ENCODE measurements at places on chromosomes 12 and 14.

DNA sequence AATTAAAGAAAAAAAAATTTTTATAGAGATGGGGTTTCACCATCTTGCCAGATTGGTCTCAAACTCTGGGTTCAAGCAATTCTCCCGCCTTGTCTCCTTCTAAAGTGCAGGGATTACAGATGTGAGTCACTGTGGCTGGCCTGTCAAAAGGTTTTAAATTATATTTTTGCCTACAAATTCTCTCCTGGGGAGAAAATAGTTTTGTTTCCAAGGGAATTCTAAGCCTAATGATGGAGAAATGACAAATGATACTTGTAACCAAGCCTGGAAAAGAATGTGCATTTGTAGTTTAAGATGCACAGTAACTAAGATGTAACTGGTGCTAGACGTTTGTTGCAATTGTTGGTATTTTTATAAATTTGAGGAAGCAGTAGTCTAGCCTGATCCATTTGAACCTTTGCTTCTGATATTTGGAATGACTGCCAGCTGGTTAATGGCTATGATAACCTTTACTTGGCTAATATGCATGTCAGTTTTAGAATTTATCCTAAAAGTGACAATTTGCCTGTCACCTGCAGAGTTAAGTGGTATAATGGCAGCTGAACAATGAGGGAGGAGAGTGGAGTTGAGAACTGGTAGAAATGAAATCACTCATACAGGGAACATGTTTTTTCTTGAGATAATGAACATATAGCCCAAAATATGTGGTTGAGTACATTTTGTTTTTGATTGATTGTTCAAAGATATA is 148.0 kb downstream of the FUT8 start:
- DNase-seq, result no peak

GRCh38 chr12:16300122-16300521 is 22.6 kb upstream of the SLC15A5 start:
- DNase-seq, result no peak

DNA sequence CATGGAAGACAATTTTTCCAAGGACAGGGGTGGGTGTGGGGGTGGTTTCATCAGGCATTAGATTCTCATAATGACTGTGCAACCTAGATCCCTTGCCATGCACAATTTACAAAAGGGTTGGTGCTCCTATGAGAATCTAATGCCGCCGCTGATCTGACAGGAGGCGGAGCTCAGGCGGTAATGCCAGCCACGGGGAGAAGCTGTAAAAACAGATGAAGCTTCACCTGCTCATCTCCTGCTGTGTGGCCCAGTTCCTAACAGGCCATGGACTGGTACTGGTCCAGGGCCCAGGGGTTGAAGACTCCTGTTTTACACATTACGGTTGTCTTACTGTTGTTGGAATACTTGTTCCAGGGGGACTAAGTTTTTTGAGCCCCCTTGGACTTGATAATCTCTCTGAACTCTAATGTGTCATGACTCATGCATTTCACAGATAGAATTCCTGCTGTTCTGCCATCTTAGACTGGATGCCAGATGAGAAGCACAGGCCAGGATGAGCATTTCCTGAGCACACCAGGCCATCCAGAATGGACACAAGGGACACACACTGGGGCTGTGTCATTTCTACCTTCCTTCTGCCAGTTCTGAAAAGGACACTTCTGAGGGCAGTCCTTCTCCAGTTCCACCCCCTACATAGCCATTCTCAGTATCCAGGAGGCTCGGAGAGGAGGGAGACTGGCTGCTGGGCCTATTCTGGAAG is 5.8 kb downstream of the PLEKHD1 start:
- no peak for DNase-seq

- no peak for DNase-seq
Measured at GRCh38 chr14:70619708-70620107, 19.3 kb upstream of the MED6 start.

GRCh38 chr14:46887144-46887543 is 235.6 kb upstream of the RPL10L start:
- DNase-seq, result no peak

DNA sequence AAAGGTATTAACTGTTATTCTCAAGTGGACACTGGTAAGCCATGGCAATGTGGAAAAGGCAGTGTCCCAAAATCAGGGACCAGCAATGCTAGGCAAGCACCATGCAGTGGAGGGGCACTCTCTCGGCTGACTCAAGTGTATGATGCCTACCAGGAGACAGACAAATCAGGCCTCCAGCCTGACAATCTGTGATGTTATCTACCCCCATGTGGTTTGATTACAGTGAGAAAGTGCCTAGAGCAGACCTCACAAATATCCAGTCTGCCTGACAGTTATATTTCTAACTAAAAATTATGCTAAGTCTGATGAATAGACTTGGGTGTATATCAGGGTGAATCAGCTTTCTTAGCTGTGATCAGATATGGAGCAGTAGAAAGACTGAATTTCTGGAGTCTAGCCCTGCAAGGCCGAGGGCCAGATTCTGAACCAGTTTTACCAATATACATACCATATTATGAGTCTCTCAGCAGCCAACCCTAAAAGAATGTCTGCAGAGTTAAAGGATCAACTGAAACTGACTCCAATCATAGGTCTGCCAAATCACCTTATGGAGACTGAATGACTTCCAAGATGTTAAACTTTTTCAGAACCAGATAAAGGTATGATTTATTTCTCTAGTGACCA is 3.2 kb downstream of the PLBD1 start:
- no peak for DNase-seq

DNA sequence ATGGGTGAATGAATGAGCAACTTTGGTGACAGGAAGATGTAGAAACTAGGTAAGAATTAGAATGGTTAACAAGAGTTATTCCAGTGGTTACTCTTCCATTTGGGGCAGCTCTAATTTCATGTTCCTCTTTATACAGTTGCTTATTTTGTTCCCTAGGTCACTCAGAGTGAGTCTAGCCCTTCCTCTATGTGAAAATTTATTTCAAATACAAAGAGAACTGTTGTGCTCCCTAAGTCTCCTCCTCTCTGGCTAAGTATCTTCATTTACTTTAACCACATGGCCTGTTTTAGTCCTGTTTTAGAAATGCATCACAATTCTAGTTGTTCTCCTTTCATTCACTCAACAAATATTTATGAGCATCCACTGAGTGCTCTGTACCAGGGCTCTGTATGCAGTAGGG is 51.1 kb upstream of the HIF1A start:
- no peak for DNase-seq

- peak; percentile 25 for DNase-seq
Measured at GRCh38 chr14:60648934-60649874, at the start of gene SIX1. TSS of gene SIX1 (minus strand) at chr14:60649477. CDS start at chr14:60649189, 288 bp downstream.

- DNase-seq, result no peak
Measured at GRCh38 chr14:65019944-65020566, 33.4 kb downstream of the FNTB start.

- DNase-seq, result peak; percentile 11
Measured at GRCh38 chr12:54082397-54082892, 28.8 kb downstream of the HOXC4 start.

GRCh38 chr14:99576761-99577705 is 27.0 kb downstream of the CCDC85C start:
- no peak for DNase-seq

DNA sequence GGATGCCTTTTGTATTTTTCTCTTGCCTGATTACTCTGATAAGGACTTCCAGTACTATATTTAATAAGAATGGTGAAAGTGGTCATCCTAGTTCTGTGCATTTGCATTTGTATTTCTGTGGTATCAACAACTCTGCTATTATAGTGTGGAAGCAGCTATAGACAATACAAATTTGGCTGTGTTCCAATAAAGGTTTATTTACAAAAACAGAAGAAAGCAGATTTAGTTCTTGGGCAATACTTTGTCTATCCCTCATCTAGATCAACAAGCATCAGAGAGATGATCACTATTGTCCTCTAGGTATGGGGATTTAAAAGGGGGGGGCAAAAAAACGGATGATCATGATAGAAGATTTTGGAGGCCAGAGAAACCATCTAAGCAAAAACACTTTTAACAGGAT is 19.1 kb upstream of the BTG1 start:
- DNase-seq, result no peak

GRCh38 chr12:5273709-5274108 is 158.2 kb upstream of the NTF3 start:
- no peak for DNase-seq

DNA sequence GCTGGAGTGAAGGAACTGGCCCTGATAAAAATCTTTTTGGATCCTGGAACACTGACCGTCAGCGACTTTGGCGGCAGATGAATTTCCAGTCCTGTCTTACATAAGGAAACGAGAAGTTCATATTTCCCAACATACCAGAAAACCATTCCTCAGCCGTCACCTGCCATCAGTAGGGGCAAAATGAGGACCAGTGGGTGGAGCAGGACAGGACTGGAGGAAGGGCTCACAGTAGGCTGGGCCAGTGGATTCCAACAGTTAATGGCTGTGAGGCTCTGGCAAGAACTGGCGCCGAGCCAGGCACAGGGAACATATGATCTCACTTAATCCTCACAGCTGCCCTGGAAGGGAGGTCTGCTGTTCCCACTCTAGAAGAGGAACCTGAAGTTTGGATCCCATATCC is 67.2 kb upstream of the FAM181A start:
- DNase-seq, result no peak

DNA sequence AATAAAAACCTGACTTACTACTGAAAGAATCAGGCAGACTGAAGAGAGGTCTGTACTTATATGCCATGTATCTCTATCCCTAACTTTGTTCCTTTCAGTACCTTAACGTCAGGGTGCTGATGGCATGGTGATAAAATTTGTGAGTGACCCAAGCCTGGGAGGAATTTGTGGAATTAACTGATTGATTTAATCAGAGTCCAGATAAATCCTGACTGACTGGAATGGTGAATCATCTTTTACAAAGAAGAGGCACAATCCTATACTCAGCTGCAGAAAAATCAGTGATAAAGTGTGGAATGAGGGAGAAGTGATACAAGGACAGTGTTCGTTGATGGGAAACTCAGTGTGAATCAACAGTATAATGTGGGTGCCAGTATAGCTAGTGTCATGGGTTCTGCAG is 3.7 kb downstream of the TDG start:
- no peak for DNase-seq

DNA sequence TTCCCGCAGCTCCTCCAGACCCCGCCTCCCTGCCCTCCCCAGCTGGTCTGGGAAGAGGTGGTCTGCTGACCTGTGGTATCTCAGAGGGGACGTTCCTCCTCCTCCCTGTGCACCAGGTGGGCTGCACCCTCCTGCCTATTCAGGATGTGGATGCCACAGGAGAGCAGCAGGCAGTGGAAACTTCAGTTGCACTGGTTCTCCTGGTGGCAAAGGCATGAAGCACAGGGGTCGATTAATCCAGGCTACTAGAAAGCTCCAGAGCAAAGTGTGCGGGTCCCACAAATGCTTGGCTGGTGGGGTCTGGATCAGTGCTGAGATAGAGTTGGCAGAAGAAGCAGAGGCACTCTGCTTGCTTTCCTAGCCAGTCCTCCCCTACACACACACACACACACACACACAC is 197.0 kb downstream of the SLC41A2 start:
- no peak for DNase-seq

- no peak for DNase-seq
Measured at GRCh38 chr14:96585672-96586013, 83.5 kb downstream of the PAPOLA start.

DNA sequence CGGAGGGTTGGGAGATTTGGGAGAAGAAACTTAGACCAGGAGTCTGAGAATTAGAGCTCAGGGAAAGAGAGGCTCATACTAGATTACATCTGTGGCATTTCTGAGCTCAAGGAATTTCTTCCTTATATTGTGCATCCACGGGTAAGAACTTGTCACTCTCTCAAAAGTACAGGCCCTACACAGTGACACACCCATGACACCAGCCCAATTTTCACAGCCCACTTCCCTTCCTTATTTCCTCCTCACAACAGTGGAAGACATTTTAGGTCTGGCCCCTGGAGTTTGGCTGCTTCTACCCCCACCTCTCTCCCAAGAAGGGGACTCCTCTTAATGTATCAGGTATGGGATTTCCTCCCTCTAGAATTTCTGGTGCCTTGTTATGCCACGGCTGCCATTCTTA is 9.2 kb upstream of the ZNF385A start:
- DNase-seq, result no peak

DNA sequence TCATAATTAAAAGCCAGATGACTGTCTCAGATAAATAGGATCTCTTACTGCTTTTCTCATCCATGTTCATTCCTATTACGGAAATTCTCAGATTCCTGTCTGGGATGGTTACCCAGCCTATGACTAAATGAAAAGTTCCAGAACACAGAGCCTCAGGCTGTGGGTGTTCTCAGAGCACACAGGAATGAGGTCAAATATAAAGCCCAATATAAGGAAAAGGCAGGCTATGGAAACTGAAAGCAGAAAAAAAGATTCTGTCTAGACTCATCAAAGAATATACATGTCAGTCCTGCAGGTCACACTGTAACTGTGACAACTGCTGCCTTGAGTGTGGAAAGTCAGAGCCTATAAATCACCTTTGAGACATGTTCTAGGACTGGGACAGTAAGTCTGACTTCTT is 64.3 kb downstream of the DCAF5 start:
- no peak for DNase-seq

- DNase-seq, result no peak
Measured at GRCh38 chr14:100609331-100609870, 22.2 kb upstream of the BEGAIN start.

- DNase-seq, result peak; percentile 23
Measured at GRCh38 chr14:52069307-52070050, 620 bp upstream of the NID2 start.

- no peak for DNase-seq
Measured at GRCh38 chr12:14442221-14442881, 76.9 kb downstream of the ATF7IP start.

- DNase-seq, result no peak
Measured at GRCh38 chr12:124507188-124508109, 60.0 kb downstream of the NCOR2 start.

- DNase-seq, result no peak
Measured at GRCh38 chr14:36315159-36315853, 5.1 kb downstream of the MBIP start.

DNA sequence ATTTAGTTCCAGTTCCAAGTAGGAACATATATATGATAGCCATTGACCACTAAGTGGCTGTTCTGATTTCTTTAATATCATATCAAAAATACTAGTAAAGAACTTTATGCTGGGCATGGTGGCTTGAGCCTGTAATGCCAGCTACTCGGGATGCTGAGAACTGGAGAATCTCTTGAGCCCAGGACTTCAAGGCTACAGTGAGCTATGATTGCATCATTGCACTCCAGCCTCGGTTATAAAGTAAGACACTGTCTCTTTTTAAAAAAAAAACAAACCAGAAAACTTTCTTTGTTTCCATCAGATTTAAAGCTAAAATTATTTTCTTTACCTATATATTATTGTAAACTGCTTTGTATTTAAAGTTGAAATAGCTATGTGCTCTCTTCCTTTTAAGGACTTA is 127.0 kb downstream of the SCAF11 start:
- DNase-seq, result no peak

DNA sequence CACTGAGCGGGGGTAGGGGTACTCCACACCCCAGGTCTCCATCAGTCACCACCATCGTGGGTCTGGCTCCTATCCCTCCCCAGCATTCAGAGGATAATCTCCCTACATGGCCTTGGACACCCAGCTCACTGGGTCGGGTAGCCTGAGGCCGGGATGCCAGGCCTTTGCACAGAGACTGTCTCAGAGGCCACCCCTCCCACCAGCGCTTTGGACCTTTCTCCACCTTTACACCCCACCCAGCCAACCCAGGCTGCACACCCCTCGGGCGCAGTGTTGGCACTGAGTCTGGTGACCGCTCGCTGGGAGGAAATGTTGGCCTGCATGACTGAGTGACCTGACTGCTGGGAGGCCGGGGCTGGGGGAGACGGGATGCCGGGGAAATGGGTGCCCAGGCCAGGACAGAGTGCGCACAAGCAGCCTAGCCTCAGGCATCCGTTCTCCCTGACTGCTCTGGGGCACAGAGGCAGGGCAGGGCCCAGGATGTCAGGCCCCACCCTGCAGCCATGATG is 10.6 kb upstream of the LBHD2 start:
- DNase-seq, result no peak

All from stimulated activated naive B cell treated with anti-CD40 and anti-IgM and Interleukin-4, amounts not matched to agents 10 μg/mL and 1 μg/mL and 100 μg/mL, for 72 hours (primary cell).